ENCODE measurements at places on chromosomes 7 and 10. TPM values are rescaled to one million over a fixed set of nuclear protein-coding genes. Genes with fewer than 3 reads are reported as not detected.

Gene HABP2
- total RNA-seq: not detected

Gene PNLIPRP1
- not detected for total RNA-seq

Gene PLEKHS1
- total RNA-seq: not detected

Gene CALY
- total RNA-seq: not detected

Gene LFNG
- total RNA-seq: 0.88 TPM
